ENCODE measurements at places on chromosomes 16 and 17.

- peak; percentile 54 for DNase-seq
Observed at GRCh38 chr16:3458278-3458851, 14.9 kb downstream of the NAA60 start.

- DNase-seq, result no peak
Observed at GRCh38 chr16:63652091-63652490, 1469.8 kb downstream of the CDH11 start.

GRCh38 chr16:23539984-23540816, 16.9 kb downstream of the EARS2 start:
- no peak for DNase-seq

- DNase-seq, result no peak
Observed at GRCh38 chr16:10897134-10897533, 20.1 kb downstream of the CIITA start.

DNA sequence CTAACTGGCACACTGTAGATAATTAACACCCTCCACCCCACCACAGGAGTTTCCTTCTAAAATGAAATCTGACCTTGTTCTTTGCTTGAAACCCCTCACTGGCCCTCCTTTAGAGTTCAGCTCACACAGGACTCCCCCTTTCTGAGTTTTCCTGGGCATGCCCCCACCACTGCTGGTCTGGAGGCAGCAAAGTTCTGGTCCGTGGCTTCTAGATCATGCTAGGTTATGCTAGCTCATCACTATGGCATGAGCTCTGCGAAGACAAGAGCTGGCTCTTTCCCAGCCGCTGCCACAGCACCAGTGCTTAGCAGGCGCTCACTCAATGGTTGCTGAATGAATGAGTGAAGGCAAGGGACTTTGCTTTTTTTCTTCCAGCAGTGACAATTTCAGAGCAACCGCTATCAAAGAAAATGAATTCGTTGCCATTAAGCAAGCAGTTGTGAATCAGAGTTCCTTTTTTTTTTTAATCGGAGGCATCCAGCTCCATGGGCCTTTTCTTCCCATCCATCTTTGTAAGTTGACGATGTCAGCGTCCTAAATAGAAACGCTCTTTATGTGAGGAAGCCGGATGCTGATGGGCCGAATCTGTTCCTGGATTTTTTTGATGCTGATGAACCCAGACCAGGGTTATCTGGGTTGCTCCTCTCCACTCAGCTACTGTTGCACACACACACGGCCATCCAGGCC, 80.8 kb upstream of the NOL11 start:
- DNase-seq, result no peak

DNA sequence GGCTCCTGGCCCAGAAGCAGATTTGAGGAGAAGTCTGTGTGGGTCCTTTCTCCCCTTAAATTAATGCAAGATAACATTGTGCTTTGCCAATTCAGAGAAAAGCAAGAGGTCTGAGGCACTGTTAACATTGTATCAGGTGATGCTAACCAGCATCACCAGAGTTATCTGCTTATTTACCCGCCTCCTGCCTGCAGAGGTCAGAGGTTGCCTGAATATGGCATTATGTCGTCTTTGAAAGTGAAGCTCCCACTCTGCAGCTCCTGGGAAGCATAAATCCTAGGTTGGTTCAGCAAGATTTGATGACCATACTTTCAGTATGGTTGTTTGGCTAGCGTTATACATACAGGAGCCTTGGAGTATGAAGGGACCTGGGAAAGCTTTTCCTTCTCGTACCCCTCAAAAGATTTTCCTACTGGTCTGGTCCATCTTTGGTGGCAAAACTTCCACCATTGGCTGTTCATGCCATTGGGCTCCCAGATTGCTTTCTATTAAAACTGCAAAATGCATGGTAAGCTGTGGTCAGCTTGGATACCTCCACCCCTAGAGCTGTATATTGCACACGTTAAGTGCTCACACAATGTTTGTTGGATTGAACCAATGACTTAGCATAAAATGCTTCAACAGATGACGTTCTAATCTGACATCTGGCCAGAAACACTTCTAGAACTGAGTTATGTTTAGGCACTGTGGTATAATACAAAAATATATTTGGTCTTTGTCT, 24.1 kb downstream of the CHD9 start:
- DNase-seq, result no peak

DNA sequence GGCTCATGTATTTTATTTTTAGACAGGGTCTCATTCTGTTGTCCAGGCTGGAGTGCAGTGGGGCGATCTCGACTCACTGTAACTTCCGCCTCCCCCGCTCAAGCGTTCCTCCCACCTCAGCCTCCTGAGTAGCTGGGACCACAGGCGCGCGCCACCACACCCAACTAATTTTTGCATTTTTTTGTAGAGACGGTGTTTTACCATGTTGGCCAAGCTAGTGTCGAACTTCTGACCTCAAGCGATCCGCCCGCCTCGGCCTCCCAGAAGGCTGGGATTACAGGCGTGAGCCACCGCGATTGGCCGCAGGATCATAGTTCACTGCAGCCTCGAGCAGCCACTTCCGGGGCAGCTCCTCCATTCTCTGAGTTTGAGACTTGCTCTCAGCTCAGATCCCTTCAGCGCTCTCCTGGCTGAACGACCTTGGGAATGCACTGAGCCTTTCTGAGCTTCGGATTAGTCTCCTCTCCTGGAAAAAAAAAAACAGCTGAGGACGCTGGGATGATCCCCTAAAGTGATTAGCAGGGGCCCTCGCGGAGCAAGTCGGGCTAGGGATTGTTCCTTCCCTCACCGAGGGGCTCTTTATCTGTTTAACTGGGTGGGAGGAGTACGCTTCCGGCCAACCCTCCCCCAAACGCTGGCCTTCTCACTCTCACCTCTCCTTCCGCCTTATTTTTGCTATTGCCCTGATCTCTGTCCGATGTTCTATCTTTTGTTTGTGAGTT, 1.1 kb upstream of the PKMYT1 start:
- DNase-seq, result no peak

- no peak for DNase-seq
Observed at GRCh38 chr16:58198803-58199411, 1.0 kb upstream of the CSNK2A2 start.
